CD4-positive, alpha-beta T cell treated with Interleukin-2 at 100 ng/mL for 4 hours (primary cell): ENCODE measurements at places on chromosomes 2 and 18.

DNA sequence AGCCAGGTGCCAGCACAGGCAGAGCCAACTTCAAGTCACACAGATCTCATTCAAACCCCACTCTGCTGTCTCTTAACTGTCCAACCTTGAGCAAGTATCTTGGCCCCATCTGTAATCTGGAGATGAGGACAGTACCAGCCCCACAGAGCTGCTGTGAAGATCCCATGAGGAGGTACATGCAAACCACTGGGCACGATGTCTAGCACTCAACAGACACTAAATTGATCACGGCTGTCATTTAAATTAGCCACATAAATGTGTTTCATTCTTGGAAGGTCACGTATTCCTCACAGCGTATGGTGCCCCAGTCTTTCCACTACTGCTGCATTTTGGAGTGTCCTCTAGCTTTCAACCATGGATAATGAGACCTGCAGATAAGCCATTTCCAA lies 167.6 kb upstream of the ID2 start:
- no peak for DNase-seq

GRCh38 chr2:145108361-145108778 lies 588.5 kb upstream of the ZEB2 start:
- DNase-seq = no peak

- no peak for DNase-seq
Observed at GRCh38 chr2:136091899-136092298, 26.1 kb downstream of the CXCR4 start.

DNA sequence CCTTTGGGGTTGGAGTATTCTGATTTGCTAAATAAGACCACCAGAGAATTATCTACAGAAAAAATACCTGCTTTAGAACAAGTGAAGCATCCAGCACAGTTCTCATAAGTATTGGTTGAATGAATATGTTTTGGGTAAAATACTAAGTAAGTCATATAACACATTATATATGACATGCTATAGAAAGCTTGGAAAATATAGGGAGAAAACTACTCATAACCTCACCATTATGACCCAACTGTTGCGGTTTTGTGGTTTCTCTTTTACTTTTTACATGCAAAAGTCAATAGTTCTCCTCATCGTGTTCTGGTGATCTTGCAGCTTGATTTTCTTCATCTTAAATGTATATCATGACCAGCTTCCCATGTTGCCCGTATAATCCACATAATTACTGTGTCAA lies 66.2 kb downstream of the DIPK1C start:
- DNase-seq = no peak

DNA sequence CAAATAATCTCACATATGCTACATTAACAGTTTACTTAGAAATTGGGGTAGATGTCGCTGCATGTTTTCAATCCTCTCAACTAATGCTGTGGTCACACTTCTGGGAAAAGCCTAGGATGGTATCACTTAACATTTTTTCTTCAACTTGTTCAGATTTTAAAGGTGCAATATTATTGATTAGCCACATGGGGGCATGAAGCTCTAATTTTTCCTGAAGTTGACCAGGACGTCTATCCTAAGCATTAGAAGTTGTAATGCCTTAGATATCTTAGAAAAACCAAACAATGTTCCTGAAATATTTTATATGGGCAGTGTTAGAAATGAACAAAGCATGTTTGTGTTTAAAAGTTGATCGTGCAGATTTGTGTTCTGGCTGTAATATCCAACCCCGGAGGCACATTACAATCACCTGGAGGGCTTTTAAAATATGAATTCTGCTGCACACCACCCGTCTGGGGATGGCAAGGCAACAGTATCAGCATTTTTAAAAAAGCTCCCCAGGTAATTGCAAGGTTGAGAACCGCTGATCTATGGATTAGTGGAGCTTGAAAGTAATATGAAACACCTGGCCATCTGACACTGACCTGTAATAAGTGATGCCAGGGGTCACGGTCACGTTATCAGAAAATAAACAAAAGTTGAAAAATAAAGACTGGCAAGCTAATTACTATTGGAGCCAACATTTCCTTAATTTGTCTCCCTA lies 100.5 kb upstream of the LMAN1 start:
- DNase-seq = peak; percentile 5

DNA sequence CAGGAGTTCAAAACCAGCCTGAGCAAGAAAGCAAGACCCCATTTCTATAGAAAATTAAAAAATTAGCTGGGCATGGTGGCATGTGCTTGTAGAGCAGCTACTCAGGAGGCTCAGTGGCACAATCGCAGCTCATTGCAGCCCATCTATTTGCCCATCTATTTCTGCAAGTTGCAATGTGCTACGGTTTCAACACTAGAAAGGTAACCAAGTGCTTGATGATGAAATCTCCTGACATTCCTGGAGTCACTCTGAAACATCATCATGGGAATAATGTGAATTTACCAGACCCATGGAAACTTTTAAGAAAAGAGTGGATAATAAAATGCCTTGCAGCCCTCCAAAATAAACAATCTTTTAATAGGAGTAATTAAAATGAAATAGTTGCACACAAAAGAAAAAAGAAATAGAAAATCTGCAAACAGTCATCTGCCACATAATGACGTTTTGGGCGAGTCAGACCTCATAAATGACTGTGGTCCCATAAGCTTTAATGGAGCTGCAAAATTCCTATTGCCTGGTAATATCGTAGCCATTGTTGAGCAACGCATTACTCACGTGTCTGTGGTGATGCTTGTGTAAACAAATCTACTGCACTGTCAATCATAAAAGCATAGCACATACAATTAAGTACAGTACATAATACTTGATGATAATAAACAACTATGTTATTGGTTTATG lies 46.6 kb upstream of the AMMECR1L start:
- no peak for DNase-seq

- DNase-seq = no peak
Observed at GRCh38 chr2:115084446-115084845, 642.0 kb downstream of the DPP10 start.

GRCh38 chr2:35651688-35652323 lies 703.8 kb upstream of the CRIM1 start:
- DNase-seq = no peak

DNA sequence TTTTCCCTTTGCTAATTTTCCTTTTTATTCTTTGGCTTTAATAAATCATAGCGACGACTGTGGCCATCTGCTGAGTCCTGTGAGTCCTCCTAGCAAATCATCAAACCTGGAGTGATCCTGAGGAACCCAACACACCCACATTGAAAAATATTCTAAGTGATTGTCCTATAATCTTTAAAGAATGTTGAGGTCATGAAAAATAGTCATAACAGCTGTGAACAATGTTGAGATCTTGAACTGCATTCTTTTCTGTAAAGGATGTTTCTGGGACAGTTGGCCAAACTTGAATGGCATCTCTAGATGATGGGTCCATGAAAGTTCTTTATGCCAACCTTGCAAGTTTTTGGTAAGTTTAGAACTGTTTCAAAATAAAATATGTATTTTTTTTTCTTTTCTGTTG lies 53.2 kb upstream of the ADAM23 start:
- DNase-seq = no peak

- DNase-seq = no peak
Observed at GRCh38 chr18:79940814-79941472, 10.5 kb downstream of the SLC66A2 start.

DNA sequence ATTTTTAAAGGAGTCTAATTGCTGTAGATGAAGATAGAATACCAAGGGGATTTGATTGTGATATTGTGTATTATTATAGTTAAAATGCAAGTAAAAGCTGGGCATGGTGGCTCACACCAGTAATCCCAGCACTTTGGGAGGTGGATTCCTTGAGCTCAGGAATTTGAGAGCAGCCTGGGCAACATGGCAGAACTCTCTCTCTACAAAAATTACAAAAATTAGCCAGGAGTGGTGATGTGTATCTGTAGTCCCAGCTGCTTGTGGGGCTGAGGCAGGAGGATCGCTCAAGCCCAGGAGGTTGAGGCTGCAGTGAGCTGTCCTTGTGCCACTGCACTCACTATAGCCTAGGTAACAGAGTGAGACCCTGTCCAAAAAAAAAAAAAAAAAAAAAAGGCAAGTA lies 687.0 kb downstream of the NUP35 start:
- DNase-seq = no peak

- DNase-seq = peak; percentile 16
Observed at GRCh38 chr2:23532391-23533337, 147.7 kb downstream of the KLHL29 start.

- no peak for DNase-seq
Observed at GRCh38 chr2:208541461-208541988, 134.9 kb downstream of the PTH2R start.

DNA sequence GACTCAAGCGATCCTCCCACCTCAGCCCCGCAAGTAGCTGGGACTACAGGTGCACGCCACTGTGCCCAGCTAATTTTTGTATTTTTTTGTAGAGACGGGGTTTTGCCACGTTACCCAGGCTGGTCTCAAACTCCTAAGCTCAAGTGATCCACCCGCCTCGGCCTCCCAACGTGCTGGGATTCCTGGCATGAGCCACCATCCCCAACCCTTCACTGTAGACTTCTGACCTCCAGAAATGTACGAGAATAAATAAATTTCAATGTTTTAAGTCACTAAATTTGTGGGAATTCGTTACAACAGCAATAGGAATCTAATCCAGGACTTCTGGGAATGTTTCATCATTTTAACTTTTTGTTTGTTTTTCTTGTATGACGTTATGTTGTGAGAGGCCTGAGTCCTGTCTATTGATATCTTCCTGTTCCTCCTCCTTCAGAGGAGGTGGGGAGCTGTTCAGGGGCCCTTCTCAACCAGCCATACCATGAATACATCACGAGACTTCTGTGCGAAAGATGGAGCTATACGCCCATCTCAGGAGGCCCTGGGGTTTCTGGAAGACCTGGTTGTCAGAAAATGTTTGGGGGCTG lies 40.0 kb downstream of the TEX44 start:
- DNase-seq = no peak
